ENCODE measurements at places on chromosomes 6 and 20.
A peak's percentile ranks its signal among the peaks of the same experiment; 100 is the strongest.

GRCh38 chr6:99512033-99512432 lies 3.2 kb downstream of the USP45 start:
- no peak for DNase-seq

- DNase-seq: no peak
These were observed 161.7 kb downstream of the RIMS1 start for GRCh38 chr6:72048080-72048479.

- no peak for DNase-seq
These were observed 337.0 kb downstream of the CDH26 start for GRCh38 chr20:60295214-60295613.

GRCh38 chr6:145761584-145761983 lies 26.3 kb upstream of the EPM2A start:
- no peak for DNase-seq

DNA sequence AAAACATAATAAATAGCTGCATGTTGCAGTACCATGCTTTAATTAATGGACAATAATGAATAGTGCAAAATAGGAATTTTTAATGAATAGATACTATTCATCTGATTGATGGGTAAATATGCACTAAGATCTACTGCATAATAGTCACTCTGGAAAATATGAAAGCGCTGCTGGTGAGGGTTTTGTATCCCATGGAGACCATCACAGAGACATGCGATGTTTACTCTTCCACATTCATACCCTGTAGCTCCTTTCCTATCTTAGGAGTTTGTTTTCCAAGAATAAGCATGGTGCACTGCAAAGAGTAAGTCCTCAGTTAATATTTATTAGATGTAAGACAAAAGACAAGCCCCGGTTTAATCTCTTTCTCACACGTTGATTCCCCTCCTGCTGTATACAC lies 81.4 kb downstream of the NRSN1 start:
- no peak for DNase-seq

DNA sequence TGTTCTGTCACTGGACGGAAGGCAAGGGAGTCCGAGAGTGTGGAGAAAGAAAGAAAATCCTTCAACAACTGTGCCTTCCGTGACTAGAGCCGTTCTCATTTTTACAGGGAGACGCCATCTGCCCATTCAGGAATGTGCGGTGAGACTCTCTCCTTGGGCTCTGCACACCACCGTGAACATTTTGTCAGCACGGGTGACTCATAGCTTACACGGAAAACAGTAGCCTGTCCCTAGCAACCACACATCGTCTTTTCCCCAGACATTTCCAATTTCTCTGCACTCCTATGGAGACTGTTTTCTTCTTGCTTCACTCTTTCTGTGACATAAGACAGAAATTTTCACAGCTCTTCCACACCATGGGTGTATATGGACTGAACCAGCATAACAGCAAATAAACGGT lies 55.1 kb downstream of the TBXT start:
- DNase-seq: no peak

DNA sequence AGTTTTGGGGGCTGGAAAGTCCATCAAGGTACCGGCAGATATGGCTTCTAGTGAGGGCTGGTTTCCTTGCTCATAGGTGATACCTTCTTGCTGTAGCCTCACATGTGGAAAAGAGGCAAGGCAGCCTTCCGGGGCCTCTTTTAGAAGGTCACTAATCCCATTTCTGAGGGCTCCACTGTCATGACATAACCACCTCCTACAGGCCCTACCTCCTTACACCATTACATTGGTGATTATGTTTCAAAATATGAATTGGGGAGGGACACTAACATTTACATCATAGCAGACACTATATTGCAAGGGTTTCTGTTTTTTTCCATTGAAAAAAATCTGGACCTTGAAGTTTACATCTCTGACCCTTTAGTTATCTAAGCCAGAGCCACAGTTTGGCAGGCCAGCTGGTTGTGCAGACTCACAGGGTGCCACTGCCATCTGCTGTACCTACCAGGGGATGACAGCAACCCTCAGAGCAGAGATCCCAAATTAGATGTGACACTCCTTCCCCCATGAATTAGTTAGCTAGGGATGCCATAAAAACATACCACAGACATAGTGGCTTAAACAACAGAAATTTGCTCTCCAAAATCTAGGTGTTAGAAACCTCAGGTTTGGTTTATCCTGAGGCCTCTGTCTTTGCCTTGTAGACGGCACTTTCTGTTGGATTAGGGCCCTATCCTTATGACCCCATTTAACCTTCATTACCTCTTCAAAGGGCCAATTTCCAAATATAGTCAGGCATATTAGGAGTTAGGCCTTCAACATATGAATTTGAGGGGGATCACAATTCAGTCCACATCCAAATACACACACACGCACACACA lies 166.4 kb upstream of the RNF217 start:
- DNase-seq: no peak

DNA sequence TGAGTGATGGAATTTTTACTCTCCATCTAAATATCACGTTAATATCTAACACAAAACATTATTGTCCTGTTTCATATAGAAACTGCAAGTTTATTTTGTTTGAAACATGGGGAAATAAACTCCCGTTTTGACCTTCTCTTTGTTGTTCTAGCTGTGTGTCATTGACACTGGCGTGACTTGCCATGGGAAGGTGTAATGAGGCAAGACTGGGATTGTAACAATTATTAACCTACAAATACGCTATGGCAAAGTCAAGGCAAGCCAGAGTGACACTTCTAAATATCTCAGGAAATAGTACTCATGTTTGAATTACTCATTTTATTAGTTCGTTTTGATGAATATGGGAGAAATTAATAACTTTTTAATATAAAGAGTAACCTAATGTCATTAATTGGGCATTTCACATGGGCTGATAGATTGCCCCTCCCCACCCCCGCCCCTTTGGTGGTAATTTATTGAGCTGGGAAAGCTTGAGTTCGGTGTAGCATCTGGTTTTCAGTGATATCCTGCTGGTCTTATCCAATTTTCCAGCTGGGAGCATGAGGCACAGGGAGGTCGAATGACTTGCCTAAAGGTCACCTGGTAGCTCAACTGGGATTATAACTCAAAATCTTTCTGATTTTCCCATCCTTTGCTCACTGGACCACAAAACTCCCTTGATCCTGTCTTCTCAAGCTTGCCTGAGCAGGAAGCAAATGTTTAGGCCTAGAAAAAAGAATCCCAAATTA lies 380.6 kb upstream of the JAG1 start:
- DNase-seq: no peak

DNA sequence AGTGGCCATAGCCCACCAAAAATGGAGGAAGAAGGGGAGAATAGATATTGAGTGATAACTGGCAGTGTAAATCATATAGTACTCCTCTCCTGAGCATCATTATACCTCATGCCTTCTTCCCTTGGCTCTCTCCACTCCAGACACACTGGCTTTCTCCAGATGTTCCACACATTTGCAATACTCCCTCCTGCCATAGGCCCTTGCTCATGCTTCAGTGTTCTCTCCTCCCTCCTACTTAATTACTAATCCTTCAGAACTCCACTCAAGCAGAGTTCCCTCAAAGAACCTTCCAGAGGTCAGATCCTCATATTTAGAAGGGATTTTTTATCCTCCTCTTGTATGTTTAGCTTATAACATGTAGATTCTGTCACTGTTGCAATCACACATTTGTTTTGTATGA lies 279.5 kb upstream of the SUPT3H start:
- no peak for DNase-seq

DNA sequence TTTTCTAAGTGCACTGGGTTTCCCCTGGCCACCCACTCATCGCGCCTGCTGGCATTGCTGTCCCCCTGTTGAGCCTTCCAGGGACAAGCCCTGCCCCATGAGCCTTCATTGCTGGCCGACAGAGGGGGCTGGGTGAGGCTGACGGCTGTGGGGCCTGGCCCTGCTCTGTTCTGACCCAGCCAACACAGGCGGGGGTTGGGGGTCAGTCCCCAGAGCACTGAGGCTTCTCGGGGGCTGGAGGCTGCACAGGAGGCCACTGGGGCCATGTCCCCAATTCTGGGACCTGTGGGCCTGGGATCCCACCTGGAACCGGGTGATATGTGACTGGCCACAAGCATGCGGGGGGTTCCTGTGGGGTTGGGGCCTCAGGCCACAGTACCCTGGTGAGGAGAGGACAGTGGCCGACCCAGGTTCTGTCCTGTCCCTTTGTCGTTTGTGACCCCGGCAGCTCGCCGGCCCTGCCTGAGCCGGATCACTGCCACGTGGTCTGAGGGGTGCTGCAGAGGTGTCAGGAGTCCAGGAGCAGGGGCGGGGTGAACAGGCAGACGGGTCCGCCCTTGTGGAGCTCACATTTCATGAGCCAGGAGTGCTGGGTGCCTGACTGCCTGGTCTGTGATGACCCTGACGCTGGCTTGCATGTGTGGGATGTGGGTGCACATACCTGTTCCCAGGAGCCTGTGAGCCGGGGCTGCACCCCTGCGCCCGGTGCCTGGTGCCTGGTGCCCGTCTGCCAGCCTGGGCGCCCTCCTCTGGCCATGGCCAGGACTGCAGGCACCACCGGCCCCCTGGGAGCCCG lies 2.1 kb upstream of the COL20A1 start:
- DNase-seq: peak; percentile 34

- DNase-seq: no peak
These were observed 9.9 kb upstream of the WFDC2 start for GRCh38 chr20:45459606-45460005.

GRCh38 chr20:24733416-24733815 lies 215.7 kb upstream of the CST7 start:
- DNase-seq: no peak
